ENCODE measurements at places on chromosomes 3 and 15. TPM values are rescaled to one million over a fixed set of nuclear protein-coding genes. Genes with fewer than 3 reads are reported as not detected.

DNA sequence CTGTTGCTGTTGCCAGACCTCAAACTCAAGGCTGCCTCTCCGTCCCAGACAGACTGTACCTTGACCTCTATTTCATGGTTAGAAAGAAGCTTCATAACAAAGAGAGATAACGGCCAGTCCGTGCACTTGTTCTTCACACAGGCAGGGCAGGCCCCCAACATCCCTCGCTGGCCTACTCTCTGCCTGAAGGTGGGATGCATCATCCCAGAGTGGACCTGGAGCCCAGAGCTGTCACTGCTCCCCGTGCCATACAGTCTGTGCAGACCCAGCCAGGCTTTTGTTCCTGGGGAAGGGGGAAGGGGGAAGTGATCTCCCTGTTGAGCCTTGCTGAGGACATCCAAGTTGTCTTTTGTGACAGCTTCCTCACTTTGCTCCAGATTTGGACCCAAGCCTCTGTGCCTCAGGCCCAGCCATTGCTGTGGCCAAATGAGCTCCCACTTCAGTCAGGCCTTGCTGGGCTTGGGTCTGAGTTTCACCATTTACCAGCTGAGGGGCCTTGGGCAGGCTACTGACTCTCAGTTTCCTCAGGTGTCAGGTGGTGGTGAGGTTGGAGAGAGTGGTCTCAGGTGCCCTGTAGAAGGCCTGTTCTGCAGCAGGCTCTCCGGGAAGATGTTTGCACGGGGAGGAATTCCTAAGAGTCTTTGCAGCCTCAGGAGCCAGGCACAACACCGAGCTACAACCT lies 141.6 kb downstream of the DNAJB8 start:
- no peaks in the 10 kb centered on the region for H3K27me3 ChIP-seq
- H3K36me3 ChIP-seq = peaks cover 2% of the 10 kb centered on the region
- no peak overlapping the region for H3K4me3 ChIP-seq
- no peak for DNase-seq

- no peaks in the 10 kb centered on the region for H3K36me3 ChIP-seq
- no peak for DNase-seq
- no peaks in the 10 kb centered on the region for H3K4me1 ChIP-seq
- H3K4me3 ChIP-seq = no peak overlapping the region
- H3K27ac ChIP-seq = no peak overlapping the region
Observed at GRCh38 chr3:193732391-193732790, 139.4 kb downstream of the OPA1 start.

GRCh38 chr3:29898171-29898965 lies 617.5 kb downstream of the RBMS3 start:
- H3K4me3 ChIP-seq = no peak overlapping the region
- no peaks in the 10 kb centered on the region for H3K4me1 ChIP-seq
- no peaks in the 10 kb centered on the region for H3K36me3 ChIP-seq
- DNase-seq = no peak
- H3K27ac ChIP-seq = no peak overlapping the region

GRCh38 chr3:76753599-76753998 lies 286.3 kb upstream of the ROBO2 start:
- H3K4me3 ChIP-seq = no peak overlapping the region
- H3K36me3 ChIP-seq = no peaks in the 10 kb centered on the region
- H3K27ac ChIP-seq = no peak overlapping the region
- H3K4me1 ChIP-seq = no peaks in the 10 kb centered on the region
- no peak for DNase-seq

DNA sequence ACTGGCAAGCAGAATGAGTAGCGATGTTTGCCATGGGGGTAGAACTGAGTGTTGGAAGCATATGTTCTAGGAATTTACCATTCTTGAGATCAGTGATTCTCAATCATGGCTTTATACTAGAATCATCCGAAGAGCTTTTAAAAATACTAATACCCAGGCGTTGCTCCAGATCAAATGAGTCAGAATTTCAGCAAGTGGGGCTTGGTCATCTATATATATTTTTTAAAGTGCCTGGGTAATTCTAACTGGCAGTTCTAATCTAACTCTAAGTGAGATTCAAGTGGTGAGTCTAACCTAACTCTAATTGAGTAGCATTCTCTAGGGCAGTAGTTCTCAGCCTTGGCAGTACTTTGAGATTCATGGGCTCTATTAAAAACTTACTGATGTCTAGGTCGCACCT lies 20.8 kb downstream of the TM4SF1 start:
- no peak overlapping the region for H3K27ac ChIP-seq
- DNase-seq = no peak
- no peak overlapping the region for H3K4me3 ChIP-seq
- H3K27me3 ChIP-seq = peaks cover 4% of the 10 kb centered on the region

DNA sequence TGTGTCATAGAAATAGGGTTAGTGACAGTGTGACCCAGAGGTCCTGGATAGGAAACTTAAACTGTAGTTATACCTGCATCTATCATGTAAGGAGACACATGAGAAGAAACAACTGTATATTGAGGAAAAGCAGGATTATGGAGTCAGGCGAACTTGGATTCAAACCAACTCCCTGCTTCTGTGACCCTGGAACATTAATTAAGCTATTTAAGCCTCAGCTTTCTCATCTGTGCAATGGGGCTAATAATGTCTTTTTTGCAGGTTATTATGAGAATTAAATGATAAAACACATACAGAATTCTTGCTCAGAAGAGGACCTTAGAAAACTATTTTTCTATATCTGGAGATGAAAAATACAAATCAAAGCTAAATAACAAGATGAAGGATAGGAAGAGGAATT lies 481.8 kb downstream of the MECOM start:
- H3K27me3 ChIP-seq = no peaks in the 10 kb centered on the region
- DNase-seq = no peak

- H3K4me3 ChIP-seq = no peak overlapping the region
- H3K27me3 ChIP-seq = no peaks in the 10 kb centered on the region
- DNase-seq = no peak
- no peak overlapping the region for H3K27ac ChIP-seq
- H3K36me3 ChIP-seq = no peaks in the 10 kb centered on the region
Observed at GRCh38 chr3:124850633-124851032, 36.5 kb downstream of the ITGB5 start.

GRCh38 chr15:60656481-60656880 lies 177.5 kb upstream of the ICE2 start:
- no peak overlapping the region for H3K27ac ChIP-seq
- H3K4me1 ChIP-seq = peaks cover 18% of the 10 kb centered on the region
- no peak overlapping the region for H3K4me3 ChIP-seq
- no peaks in the 10 kb centered on the region for H3K27me3 ChIP-seq
- no peak for DNase-seq

PLXNB1 gene
- 1.1 TPM for total RNA-seq

PROK2 gene
- total RNA-seq = 1.3 TPM

TMEM212 gene
- total RNA-seq = not detected
